ENCODE measurements at places on chromosomes 7 and 10.

DNA sequence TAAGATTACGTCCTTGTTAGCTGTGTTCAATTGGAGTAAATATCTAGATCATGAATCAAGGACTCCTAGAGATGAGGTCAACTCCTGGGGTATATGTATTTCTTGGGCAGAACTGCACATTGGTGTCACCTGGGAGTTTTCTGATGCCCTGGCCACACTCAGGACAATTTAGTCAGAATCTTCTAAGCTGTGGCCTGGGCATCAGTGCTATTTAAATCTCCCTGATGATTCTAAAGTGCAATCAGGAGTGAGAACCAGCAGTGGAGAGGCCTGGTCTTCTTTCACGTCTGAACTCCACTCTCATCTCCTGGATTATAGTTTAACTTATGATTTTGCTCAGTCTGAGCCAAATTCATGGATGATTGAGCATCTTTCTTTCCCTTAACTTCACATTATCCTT is 218.0 kb downstream of the BMPER start:
- no peak for DNase-seq

- DNase-seq = no peak
These were observed 10.0 kb upstream of the CDHR3 start for GRCh38 chr7:105952917-105953595.

GRCh38 chr7:38863601-38864291 is 45.2 kb downstream of the VPS41 start:
- DNase-seq = no peak

DNA sequence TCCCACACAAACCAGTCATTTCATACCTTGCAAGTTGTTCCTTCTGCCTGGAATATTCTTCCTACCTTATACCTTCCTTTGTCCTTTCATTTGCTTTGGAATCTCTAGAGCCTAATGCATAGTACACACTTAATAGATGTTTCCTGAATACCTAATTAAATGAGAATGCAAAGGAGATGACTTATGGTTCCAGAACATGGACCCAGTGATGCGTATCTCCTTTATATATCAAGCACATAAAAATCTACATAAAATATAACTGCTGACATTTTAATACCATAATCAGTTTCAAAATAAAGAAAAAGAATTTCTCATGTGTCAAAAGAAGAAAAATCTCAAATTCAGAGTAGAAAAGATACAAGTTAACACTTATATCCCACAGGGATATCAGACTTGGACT is 110.6 kb upstream of the ASAH2 start:
- no peak for DNase-seq

GRCh38 chr10:119347181-119347974 is 140.0 kb downstream of the GRK5 start:
- DNase-seq = no peak

- peak; percentile 67 for DNase-seq
These were observed 79.8 kb downstream of the EPDR1 start for GRCh38 chr7:38000272-38000671.

GRCh38 chr10:79116801-79117723 is 48.3 kb downstream of the ZMIZ1 start:
- DNase-seq = peak; percentile 40

DNA sequence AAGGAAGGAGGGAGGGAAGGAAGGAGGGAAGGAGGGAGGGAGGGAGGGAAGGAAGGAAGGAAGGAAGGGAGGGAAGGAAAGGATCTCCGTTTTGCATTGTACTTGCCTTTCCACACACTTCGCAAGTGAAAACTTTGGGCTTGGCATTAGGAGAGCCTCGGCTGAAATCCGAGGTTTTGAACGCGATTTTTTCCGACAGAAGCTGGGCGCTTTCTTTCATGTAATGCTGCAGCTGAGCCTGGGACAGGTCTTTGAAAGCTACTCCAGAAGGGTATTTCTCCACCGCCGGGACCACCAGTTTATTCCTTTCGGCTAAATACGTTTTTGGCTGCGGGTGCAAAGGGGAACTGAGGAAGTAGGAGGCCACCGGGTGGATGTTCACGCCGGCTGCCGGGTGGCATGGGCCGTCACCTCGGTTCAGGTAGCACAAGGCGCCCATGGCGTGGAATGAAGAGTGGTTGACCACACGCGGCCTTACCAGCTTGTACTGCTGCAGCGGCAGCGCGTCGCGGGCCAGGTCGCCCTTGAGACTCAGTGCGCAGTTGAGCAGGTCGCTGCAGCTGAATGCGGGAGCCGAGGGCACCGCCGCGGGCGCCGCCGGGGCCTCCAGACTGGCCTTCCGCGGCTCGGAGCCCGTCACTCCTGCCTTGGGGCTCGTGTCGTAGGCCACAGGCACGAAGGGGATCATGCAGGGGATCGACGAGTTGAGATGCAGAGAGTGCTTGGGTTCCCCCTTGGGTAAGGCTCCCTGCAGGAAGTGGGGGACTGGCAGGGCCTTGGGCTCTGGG is 825 bp downstream of the FEZF1 start:
- no peak for DNase-seq

DNA sequence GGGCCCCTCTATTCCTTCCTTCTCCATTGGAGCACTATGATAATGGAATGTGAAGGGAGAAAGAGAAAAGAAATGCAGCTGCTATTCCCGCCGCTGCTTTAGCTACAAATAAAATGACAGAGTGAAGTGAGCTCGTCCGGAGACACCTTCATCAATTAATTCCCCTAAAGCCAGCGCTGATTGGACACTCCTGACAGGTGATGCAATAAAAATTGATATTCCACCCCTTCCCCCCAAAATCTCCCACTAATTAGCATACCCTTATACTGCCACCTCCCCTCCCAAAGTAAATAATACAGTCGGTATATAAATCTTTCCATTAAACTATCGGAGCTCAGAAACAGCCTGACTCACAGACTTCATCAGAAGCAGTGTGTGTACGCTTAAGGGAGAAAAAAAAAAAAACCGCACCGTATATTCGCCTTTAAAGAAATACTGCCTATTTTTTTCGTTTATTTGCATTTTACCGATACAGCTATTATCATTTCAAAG is 7.3 kb downstream of the SKIDA1 start:
- DNase-seq = peak; percentile 65

DNA sequence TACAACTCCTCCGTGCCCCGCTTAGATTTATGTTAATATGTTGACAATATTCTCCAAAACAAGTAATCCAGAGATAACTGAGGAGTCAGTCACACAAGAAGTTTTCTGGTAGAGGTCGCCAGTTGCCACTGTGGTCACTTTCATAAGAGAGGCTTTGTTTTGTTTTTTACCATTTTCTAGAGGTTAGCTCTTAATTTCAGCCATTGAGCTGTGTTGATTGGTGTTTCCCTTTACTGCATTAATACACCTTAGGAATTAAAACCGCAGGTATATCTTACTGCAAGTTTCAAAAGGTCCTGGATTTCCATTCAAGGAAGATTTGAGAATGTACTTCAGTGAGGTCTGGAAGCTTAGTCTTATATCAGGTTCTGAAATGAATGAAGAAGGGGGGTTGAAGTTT is 3.5 kb downstream of the BMI1 start:
- DNase-seq = no peak

DNA sequence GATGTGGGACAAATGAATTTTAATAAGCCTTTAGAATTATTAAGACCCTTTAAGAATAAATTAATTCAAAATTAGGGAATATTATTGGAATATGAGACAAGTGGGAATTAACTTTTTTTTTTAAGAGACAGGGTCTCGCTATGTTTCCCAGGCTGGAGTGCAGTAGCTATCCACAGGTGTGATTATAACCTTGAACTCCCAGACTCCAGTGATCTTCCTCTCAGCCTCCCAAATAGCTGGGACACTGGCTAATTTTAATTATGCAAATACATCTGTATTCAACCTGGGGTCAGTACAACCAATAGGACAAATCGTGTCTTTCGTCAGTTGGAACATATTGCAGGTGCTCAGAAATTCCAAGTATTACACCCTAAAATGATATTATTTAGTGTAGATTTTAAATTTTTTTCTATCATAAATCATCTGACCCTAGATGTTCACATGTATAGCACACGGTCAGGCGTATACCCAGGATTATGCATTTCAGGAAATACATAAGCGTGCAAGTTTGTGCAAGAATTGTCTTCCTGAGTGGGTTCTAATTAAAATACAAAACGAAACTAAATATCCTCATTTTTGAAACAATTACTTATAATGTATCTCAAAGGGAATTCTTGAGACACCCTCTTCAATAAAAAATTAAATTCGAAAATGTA is 1.2 kb downstream of the NT5C3A start:
- DNase-seq = no peak

DNA sequence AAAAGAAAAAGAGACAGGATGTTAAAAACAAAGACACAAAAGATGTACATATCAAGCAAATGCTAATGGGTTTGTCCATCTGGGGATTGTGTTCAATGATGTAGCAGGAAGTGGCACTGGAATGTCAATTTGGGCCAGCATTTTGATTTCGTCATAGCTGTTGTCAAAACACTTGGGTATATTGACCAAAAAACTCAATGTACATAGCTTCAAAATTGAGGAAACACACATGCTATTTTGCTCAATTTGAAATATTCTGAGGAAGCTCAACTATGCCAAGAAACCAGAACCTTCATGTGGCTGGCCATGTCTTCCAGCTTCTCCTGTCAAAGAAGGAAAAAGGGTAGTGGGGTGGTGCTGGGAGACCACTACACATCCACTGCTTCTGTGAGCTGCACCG is 212.7 kb upstream of the GHITM start:
- DNase-seq = no peak

DNA sequence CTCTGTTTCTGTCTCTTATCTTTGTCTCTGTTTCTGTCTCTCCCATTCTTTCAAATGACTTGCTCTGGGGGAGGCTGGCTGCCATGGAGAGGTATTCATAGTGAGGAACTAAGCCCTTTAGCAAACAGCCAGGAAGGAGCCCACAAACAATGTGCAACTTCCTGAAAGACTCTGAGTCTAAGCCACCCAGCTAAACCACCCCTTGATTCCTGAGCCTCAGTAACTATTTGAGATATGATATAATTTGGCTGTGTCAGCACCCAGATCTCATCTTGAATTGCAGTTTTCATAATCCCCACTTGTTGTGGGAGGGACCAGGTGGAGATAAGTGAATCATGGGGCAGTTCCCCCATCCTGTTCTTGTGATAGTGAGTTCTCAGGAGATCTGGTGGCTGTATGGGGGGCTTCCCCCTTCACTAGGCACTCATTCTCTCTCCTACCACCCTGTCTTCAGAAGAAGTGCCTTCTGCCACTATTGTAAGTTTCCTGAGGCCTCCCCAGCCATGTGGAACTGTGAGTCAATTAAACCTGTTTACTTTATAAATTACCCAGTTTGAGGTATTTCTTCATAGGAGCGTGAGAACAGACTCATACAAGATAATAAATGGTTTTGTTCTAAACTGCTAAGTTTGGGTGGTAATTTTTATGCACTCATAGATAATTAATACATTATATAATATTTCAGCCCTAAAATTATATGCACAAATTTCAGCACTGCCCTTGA is 121.2 kb upstream of the FOXP2 start:
- DNase-seq = peak; percentile 11

GRCh38 chr7:8363407-8364015 is 69.9 kb upstream of the NXPH1 start:
- no peak for DNase-seq

- DNase-seq = peak; percentile 42
These were observed 200.0 kb downstream of the HIBADH start for GRCh38 chr7:27462575-27463270.

DNA sequence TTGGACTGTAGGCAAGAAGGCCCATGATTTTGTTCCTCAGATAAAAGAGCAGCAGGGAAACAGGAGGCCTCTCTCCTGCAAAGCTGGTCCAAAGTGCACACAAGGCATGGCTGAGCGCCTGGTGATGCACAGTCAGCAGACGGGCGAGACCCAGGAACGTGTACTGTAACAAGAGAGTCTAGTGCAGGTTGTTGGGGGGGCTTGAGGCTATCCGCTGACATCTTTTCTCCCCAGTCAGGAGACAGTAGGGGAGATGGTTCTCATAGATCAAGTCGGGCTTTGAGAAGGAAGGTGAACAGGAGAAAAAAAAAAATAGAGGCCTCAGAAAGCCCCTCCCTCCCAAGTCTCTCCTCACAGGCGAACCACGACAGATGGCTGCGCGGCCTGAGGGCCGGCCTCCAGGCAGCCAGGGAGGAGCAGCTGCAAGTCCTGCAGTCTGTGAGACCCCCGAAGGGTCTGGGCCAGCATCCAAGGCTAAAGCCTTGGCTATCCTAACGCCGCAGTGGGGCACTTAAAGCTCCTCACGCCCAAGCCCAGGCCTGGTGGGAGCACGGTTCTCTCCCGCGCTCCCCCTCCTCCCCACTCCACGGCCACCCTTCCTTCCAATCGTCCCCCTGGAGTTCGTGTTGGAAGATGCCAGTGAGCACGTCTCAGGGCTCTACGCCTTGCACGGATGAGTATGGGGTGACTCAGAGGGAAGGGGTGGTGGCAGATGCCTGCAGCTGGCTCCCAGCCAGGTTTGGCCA is 68.3 kb downstream of the PRKAG2 start:
- no peak for DNase-seq

DNA sequence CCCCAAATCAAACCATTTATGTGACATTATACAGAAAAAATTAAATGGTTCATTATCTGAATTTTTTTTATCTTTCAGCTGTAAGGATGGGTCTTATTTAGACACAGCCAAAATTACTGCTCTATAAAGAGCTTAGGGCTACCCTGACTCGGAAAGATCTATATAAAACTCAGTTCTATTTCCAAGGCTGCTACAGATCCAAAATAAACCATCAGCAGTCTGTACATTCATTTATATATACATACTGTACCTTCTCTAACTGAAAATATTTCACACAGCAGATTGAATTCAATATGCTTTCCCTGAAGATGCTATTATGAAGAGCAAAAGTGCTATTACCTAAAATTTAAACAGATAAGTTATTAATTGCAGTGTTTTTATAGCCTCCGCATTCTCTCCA is 287.7 kb upstream of the MYO3A start:
- no peak for DNase-seq

DNA sequence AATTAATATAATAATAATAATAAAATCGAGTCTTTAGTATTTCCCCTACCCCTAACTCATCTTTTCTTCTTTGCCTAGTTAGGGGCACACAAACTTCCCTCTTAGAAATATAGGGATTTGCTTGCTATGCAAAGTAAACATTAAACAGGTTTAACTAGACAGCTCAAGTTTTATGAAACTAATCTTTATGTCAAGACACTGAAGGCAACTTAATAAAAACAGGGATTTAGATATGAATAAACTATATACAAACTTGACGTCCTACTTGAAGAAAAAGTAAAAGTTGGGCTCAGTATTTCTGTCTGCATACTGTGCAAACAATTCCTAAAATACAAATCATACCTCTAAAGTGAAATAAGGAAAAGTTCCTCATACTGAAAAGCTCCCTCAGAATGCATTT is 52.1 kb upstream of the CAV2 start:
- no peak for DNase-seq

GRCh38 chr7:4724648-4725013 is 42.5 kb downstream of the FOXK1 start:
- DNase-seq = peak; percentile 36

DNA sequence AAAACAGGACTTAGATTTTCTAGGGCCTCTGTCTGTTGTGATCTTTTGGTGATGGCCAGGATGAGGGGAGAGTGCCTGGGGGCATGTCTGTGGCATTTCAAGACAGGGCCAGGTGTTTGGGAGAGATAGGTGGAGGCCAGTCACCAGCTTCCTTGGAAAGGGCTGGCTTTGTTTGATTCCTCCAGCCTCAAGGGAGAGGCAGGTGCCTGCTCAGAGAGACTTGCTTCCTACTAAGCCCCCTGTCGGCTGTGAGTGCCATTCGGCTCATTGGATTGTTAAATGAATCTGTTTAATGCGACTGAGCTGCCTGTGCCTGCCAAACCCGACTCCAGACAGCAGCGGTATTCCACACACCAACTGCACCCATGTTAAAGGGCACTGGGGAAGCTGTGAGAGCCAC is 304.1 kb upstream of the COBL start:
- no peak for DNase-seq

All from choroid plexus epithelial cell (primary cell).